ENCODE measurements at places on chromosomes 4 and X. TPM values are rescaled to one million over a fixed set of nuclear protein-coding genes. Genes with fewer than 3 reads are reported as not detected.

CFAP47 gene
- total RNA-seq: not detected

NUP62CL gene
- total RNA-seq: 15.8 TPM

NAP1L2 gene
- 0.88 TPM for total RNA-seq

TRPC5OS gene
- not detected for total RNA-seq

UGT2B17 gene
- total RNA-seq: not detected

FGA gene
- total RNA-seq: 17.4 TPM

CHRDL1 gene
- total RNA-seq: not detected

DIPK2B gene
- total RNA-seq: not detected

ASB11 gene
- not detected for total RNA-seq

CENPVL2 gene
- total RNA-seq: not detected

PGAM4 gene
- total RNA-seq: 0.46 TPM

MTHFD2L gene
- total RNA-seq: 10.1 TPM

WAS gene
- 0.19 TPM for total RNA-seq

MEPE gene
- total RNA-seq: not detected

PASD1 gene
- not detected for total RNA-seq

TMSB4X gene
- 5,420 TPM for total RNA-seq

SCOC gene
- total RNA-seq: 36.7 TPM

NLGN4X gene
- 0.02 TPM for total RNA-seq

ZFP92 gene
- 0.50 TPM for total RNA-seq

STK32B gene
- total RNA-seq: 15.9 TPM

BRS3 gene
- total RNA-seq: not detected

GBA3 gene
- total RNA-seq: not detected

XG gene
- not detected for total RNA-seq

Data from A549 treated with GW870086 at 1 μM for 4 hours (cell line).